Peyer's patch (tissue), 4 donors: ENCODE measurements at places on chromosomes 5 and 9. TPM values are rescaled to one million over a fixed set of nuclear protein-coding genes. Genes with fewer than 3 reads are reported as not detected.
A peak's percentile ranks its signal among the peaks of the same experiment; 100 is the strongest.

MAMDC4 gene
- total RNA-seq, result 45.4 TPM

IRGM gene
- total RNA-seq, result 1.1 TPM

FRMD3 gene
- 9.9 TPM for total RNA-seq

SV2C gene
- total RNA-seq, result 0.85 TPM

RASGRF2 gene
- total RNA-seq, result 17.3 TPM

ORM2 gene
- total RNA-seq, result not detected

MRPL22 gene
- 5.8 TPM for total RNA-seq

PCDHGB2 gene
- 1.2 TPM for total RNA-seq

DNA sequence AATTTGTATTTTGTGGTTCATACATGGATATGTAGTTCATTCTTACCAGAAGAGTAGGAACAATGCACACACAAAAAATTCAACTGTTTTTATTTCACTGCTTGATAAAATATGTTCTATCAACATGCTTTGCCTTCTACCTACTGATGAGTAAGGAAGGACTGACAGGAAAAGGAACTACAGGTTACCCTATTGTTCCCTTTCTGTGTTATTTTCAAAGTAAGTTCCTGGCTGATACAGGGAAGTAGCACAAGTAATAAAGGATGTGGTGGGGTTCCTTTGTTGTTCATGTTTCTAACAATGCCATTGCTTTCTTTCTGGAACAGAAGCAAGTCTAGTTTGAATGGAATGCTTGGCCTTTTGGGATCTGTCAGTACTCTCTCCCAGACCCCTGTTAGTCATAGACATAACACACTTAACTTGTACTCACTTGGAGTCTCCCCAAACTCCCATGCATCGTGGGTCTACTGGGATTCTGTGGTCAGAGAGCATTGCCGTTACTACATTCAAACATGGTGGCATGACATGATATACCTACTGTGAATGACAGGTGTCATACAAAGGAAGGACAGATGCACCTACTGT is 20.2 kb upstream of the ALDOB start:
- H3K4me1 ChIP-seq, result peaks cover 5% of the 10 kb centered on the region
- DNase-seq, result no peak
- H3K36me3 ChIP-seq, result no peaks in the 10 kb centered on the region
- no peak overlapping the region for H3K27ac ChIP-seq
- H3K27me3 ChIP-seq, result no peaks in the 10 kb centered on the region
- H3K4me3 ChIP-seq, result no peak overlapping the region

- DNase-seq, result no peak
- H3K27ac ChIP-seq, result no peak overlapping the region
- H3K27me3 ChIP-seq, result no peaks in the 10 kb centered on the region
Observed at GRCh38 chr5:64507264-64507605, 1.4 kb downstream of the RGS7BP start.

DNA sequence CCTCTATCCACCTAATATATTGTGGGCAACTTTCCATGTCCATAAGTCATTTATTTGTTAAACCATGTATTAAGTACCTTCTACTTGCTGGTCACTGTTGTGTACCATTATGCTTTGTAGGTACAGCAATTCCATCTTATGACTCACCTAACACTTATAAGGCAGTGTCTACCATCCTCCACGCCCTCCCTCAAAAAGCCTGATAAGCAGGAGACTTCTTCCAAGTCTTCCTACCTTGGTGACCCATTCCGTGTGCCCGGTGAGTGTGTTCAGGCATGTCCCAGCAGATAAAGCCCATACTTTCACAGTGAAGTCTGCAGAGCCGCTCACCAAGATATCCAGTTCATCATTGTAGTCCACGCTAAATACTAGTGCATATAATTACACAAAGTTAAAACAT is 17.4 kb downstream of the FBXW2 start:
- DNase-seq, result no peak
- no peaks in the 10 kb centered on the region for H3K4me1 ChIP-seq
- no peaks in the 10 kb centered on the region for H3K36me3 ChIP-seq
- H3K27me3 ChIP-seq, result no peaks in the 10 kb centered on the region
- H3K27ac ChIP-seq, result no peak overlapping the region

DNA sequence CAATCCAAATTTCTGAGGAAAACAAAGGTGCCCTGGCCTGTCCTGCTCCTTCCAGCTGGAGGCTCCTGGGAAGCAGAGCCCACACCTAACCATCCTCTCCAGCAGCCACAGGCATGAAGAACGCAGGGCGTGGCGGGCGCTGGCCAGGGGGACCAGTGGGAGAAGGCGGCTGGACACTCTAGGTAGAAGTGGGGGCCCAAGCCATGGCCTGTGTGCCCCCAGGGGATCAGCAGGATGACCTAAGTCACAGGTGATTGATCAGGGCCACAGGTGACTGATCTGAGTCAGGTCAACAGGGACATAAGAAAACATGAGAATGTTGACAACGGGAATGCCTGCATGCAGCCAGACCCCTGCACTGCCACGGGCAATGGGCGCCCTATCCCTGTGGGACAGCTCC is 3.4 kb downstream of the QSOX2 start:
- H3K27me3 ChIP-seq, result no peaks in the 10 kb centered on the region
- peaks cover 56% of the 10 kb centered on the region for H3K4me1 ChIP-seq
- no peaks in the 10 kb centered on the region for H3K36me3 ChIP-seq
- H3K27ac ChIP-seq, result no peak overlapping the region
- H3K4me3 ChIP-seq, result no peak overlapping the region
- DNase-seq, result no peak

- H3K27ac ChIP-seq, result peak overlapping the region; percentile 78
- H3K4me1 ChIP-seq, result no peaks in the 10 kb centered on the region
- H3K36me3 ChIP-seq, result no peaks in the 10 kb centered on the region
- no peaks in the 10 kb centered on the region for H3K27me3 ChIP-seq
- peak; percentile 90 for DNase-seq
- H3K4me3 ChIP-seq, result peak overlapping the region; percentile 50
Observed at GRCh38 chr9:6715755-6716643, 41.8 kb upstream of the KDM4C start.

DNA sequence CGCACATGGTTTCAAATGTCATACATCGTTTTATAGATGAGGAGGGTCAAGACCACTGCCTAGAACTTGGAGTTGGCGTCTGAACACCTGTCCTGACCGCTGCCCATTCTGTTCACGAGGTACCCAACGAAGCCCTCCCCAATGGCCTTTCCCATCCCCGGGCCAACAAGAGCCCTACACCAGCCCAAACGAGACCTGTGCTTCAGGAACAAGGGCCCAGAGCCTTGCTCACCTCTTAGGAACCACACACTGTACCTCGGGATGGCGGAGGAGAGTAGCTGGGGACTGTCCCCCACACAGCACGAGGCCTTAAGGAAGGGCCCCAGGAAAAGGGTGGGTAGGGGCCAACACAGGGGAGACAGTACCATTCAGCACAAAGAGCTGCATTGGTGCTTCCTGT is 3.0 kb downstream of the SURF6 start:
- no peak for DNase-seq
- peaks cover 33% of the 10 kb centered on the region for H3K36me3 ChIP-seq
- H3K4me1 ChIP-seq, result peaks cover 5% of the 10 kb centered on the region
- no peak overlapping the region for H3K4me3 ChIP-seq
- no peaks in the 10 kb centered on the region for H3K27me3 ChIP-seq
- H3K27ac ChIP-seq, result no peak overlapping the region

DNA sequence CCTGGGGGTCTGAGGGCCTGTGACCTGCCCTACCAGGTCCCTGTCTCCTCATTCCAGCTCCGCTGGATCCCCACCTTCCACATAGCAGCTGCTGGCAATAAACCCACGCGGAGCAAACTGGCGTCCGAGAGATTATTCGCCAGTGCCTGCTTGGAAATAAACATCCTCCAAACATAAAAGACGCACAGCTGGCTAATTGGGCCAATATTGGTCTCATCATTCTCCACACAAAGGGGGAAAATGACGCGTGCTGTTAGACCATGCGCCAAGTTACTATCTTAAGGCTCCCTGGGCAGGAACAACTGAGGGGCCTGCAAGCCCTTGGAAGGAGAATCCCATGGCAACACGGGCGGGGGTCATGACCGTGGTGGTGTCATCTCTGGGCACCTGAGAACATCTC is 73.3 kb upstream of the SARDH start:
- H3K27me3 ChIP-seq, result no peaks in the 10 kb centered on the region
- no peaks in the 10 kb centered on the region for H3K36me3 ChIP-seq
- DNase-seq, result no peak
- H3K4me3 ChIP-seq, result no peak overlapping the region
- no peak overlapping the region for H3K27ac ChIP-seq

- DNase-seq, result no peak
- H3K27ac ChIP-seq, result no peak overlapping the region
- no peak overlapping the region for H3K4me3 ChIP-seq
- H3K36me3 ChIP-seq, result no peaks in the 10 kb centered on the region
- H3K4me1 ChIP-seq, result no peaks in the 10 kb centered on the region
- no peaks in the 10 kb centered on the region for H3K27me3 ChIP-seq
Observed at GRCh38 chr9:116604251-116604650, 82.9 kb upstream of the TRIM32 start.

- DNase-seq, result no peak
- H3K4me1 ChIP-seq, result no peaks in the 10 kb centered on the region
- H3K27me3 ChIP-seq, result no peaks in the 10 kb centered on the region
- H3K36me3 ChIP-seq, result no peaks in the 10 kb centered on the region
Observed at GRCh38 chr5:133427121-133427777, 185.1 kb downstream of the FSTL4 start.

DNA sequence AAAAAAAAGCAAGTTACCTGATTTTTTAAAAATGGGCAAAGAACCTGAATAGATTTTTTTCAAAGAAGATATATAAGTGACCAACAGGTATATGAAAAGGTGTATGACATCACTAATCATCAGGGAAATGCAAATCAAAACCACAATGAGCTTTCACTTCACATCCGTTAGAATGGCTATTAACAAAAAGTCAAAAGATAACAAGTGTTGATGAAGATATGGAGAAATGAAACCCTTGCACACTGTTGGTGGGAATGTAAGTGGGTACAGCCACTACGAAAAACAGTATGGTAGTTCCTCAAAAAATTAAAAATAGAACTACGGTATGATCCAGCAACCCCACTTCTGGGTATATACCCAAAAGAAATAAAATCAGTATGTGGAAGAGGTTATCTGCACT is 134.8 kb downstream of the UGCG start:
- no peak overlapping the region for H3K27ac ChIP-seq
- no peak overlapping the region for H3K4me3 ChIP-seq
- DNase-seq, result no peak
- H3K36me3 ChIP-seq, result no peaks in the 10 kb centered on the region
- H3K27me3 ChIP-seq, result no peaks in the 10 kb centered on the region

GRCh38 chr5:143860211-143860610 is 48.2 kb downstream of the HMHB1 start:
- H3K36me3 ChIP-seq, result no peaks in the 10 kb centered on the region
- H3K4me1 ChIP-seq, result no peaks in the 10 kb centered on the region
- DNase-seq, result no peak
- H3K27me3 ChIP-seq, result no peaks in the 10 kb centered on the region
- H3K4me3 ChIP-seq, result no peak overlapping the region

- DNase-seq, result no peak
- no peaks in the 10 kb centered on the region for H3K27me3 ChIP-seq
- H3K36me3 ChIP-seq, result no peaks in the 10 kb centered on the region
- H3K27ac ChIP-seq, result no peak overlapping the region
Observed at GRCh38 chr9:128706045-128706444, 3.7 kb downstream of the PKN3 start.

DNA sequence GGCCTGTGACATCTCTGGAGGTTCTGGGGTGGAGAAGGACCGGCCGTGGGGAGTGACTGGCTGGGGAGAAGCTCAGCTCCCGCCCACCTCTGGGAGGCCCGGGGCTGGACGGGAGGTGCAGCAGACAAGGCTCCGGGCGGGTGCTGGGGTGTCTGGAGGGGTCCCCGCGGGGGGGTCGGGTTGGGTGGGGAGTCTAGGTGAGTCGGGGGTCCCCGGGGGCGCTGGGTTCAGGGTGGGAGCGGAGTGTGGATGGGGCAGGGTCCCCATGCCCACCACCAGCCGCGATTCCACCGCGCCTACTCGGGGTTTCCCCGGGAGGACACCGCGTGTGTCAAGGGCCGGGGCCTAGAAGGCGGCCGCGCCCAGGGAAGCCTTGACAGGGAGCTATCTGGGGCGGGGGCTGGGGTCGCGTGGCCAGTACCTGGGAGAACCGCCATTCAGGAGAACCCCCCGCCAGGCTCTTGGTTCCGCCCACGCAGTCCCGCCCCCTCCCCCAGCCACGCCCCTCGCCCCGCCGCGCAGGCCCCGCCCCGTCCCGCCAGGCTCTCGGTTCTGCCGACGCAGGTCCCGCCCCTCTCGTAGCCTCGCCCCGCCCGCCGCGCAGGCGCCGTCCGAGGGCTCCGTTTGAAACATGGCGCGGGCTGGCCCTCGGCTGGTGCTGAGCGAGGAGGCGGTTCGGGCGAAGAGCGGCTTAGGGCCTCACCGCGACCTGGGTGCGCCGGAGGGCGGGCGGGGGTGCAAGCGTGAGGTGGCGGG is at the start of gene CEP72:
Gene CEP72 (plus strand): TSS at position 610 of the 756 bp plus-strand sequence. CDS start 22 bp downstream, at position 632.
- H3K27me3 ChIP-seq, result no peaks in the 10 kb centered on the region
- peak within 1 kb of the TSS; percentile 71 for H3K27ac ChIP-seq
- no peaks in the 10 kb centered on the region for H3K4me1 ChIP-seq
- peak within 1 kb of the TSS; percentile 77 for H3K4me3 ChIP-seq
- no peaks in the 10 kb centered on the region for H3K36me3 ChIP-seq

- no peaks in the 10 kb centered on the region for H3K36me3 ChIP-seq
- H3K27ac ChIP-seq, result no peak overlapping the region
- no peaks in the 10 kb centered on the region for H3K27me3 ChIP-seq
- H3K4me1 ChIP-seq, result no peaks in the 10 kb centered on the region
Observed at GRCh38 chr9:76271755-76272154, 122.5 kb downstream of the RFK start.

DNA sequence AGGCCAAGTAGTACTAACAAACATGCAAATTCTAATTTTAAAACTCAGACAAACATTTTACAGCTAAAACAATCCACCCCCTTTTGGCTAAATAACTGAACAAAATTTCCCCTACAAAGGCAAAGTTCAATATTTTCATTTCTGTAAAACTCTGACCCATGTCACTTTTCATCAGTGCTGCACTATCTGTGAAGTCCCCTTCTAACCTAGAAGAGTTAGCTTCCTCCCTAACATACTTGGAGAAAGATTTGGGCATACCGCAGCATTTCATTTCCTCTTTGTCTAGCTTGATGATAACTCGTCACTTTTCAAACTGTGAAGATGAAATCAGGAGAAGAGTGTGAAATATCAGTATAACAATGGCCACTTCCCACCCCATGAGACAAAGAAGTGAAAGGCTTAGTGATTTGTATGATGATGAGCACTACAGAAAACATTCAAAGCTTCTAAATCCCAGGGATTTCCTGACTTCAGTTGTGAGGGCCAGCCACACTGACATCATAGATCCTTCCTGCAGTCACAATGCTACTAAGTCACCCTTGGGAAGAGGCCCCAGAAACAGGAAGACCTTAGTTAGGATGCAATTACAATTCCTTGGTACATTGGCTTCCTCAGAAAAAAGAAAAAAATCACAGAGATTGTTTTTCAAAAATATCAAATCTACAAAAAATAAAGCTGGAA is at the start of gene FAM81B:
Gene FAM81B (plus strand): TSS at position 555 of the 681 bp plus-strand sequence. CDS start 24 bp downstream, at position 579.
- H3K4me3 ChIP-seq, result no peak within 1 kb of the TSS
- H3K27ac ChIP-seq, result no peak within 1 kb of the TSS
- no peaks in the 10 kb centered on the region for H3K27me3 ChIP-seq
- H3K4me1 ChIP-seq, result no peaks in the 10 kb centered on the region
- no peaks in the 10 kb centered on the region for H3K36me3 ChIP-seq
